Hematopoietic multipotent progenitor cell (in vitro differentiated cells): ENCODE measurements at places on chromosomes 1 and 21. TPM values are rescaled to one million over a fixed set of nuclear protein-coding genes. Genes with fewer than 3 reads are reported as not detected.

GBP3 gene
- 21.8 TPM for total RNA-seq

DSCAM gene
- total RNA-seq, result not detected

TSTD1 gene
- total RNA-seq, result 76.2 TPM

DNA sequence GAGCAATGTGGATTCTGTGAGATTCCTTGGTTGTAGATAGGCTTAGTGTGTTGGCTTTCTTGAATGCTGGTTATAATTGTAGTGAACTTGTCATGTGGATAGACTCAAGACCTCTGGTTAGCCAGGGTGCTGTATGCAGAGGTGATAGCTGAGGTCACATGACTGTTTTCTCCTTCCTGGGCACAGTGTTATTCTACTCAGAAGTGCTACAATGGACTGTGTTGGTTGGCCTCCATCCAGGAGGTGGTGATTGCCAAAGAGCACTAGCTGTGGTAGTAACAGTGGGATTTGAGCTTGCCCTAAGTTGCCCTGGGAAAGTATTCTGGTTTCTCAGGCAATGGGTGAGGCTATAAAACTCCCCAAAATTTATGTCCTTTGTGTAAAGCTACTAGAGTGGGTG lies 71.6 kb downstream of the SH3BGR start:
- DNase-seq, result no peak

GRCh38 chr1:43861988-43862735 lies 71.4 kb upstream of the ARTN start:
- no peak for DNase-seq

DNA sequence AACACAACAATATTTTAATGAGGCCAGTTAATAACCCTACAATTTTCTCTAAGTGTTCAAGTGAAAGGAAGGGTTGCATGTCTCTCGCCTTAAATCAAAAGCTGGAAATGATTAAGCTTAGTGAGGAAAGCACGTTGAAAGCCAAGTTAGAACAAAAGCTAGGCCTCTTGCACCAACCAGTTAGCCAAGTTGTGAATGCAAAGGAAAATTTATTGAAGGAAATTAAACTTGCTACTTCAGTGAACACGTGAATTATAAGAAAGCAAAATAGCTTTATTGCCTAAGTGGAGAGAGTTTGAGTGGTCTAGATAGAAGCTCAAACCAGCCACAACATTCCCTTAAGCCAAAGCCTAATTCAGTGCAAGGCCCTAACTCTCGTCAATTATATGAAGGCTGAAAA lies 135.6 kb downstream of the DUSP10 start:
- DNase-seq, result no peak

- no peak for DNase-seq
Measured at GRCh38 chr1:93475681-93476080, 27.8 kb downstream of the FNBP1L start.
